ENCODE measurements at places on chromosomes 12 and 14.

GRCh38 chr14:99599393-99599792 lies 4.6 kb downstream of the CCDC85C start:
- no peak for DNase-seq

DNA sequence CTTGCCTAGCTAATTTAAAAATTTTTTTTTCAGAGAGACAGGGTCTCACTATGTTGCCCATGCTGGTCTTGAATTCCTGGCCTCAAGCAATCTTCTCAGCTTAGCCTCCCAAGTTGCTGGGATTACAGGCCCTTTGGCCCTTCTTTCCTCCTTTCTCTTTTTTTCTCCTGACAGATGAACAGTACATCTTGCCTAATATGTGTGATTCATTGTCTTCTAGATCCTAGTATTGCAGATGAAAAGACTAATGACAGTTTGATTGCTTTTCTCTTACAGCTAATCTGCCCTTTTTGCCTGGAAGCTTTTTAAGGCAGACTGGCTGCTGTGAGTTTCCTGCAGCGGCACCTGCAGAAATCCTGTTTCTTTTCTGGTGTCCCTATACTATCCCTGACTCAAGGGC lies 12.0 kb downstream of the DEPDC4 start:
- no peak for DNase-seq

DNA sequence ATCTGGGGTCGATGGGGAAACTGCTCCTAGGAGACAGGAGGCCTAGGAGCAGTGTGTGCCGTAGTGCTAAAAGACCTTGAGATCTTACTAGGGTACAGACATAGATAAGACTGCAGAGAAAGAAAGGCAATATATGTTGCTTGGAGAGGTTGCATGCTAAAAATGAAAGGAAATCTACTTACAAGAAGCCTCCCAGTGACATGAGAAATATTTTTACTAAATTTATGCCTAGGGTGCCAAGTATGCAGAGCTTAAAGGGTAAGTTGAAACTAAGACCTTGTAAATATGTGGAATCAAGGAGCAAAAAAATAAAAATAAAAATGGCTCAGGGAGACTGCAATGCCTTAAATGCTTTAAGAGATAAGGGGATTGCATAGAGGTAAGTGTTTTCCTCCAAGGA lies 74.8 kb downstream of the PDE6H start:
- DNase-seq = no peak

DNA sequence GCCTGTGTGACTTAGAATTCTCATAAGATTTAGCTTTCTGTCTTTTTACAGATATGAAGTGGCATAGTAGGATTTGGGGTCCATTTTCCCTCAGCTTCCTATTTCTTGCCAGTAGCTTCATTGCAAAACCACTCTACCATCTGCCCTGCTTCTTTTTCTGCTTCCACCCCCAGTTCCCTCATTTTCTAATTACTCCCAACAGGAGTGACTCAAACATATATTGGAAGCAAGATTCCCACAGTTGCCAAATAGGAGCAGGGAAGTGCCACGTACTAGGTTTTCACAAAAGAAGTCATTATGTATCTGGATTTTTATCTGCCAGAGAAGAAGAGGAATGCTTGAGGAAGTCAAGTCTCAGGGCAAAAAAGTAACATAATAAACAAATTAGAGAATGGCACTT lies 64.1 kb downstream of the ANO4 start:
- DNase-seq = no peak

GRCh38 chr12:48969160-48969771 lies 2.3 kb downstream of the WNT10B start:
- no peak for DNase-seq

- no peak for DNase-seq
Measured at GRCh38 chr14:34098045-34098984, 147.4 kb upstream of the EGLN3 start.

Measured in osteocyte (in vitro differentiated cells).